ENCODE measurements at places on chromosomes 6 and 20.

DNA sequence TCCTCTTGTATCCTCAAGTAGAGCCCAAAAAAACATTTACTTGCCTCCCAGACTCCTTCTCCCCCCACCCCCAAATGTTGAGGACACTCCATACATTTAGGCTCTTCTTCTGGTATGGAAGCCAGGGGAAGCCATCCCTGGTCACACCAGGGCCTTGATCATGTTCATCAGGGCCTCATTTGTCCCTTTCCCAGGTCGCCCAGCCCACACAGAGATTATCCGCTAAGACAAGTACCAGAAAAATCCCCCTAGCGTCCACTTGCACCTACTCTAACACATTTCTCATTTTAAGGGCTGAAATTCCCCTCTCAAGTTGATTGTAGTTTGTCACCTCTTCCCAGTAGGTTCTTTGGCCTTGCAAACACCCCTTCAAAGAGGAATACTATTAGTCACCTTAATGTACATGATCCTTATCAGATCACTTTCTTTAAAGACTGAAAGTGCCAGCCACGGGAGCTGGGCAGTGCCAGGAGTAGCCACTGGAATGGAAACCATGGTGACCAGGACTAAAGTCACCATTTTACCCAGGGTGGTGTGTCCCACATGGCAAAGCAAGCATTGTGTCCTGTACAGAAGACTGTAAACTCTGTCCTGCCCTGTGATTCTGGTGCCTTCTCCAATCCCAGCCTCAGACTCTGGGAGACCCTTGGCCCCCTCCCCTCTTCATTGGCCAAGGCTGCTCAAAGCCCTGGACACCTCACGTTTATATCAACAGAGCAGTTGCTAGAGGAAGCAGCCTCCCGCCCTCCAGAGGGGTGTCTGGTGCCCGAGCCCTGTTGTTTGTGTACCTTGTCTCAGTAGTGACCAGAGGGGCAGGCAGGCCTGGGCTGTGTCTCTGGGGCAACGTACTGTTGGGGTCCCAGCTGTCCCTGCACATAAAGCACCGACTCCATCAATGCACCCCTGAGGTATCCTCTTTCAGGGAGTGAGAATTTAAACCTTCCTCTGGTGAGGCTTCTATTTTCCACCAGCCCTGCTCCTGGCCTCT is 5.0 kb upstream of the APOBEC2 start:
- no peak for DNase-seq

DNA sequence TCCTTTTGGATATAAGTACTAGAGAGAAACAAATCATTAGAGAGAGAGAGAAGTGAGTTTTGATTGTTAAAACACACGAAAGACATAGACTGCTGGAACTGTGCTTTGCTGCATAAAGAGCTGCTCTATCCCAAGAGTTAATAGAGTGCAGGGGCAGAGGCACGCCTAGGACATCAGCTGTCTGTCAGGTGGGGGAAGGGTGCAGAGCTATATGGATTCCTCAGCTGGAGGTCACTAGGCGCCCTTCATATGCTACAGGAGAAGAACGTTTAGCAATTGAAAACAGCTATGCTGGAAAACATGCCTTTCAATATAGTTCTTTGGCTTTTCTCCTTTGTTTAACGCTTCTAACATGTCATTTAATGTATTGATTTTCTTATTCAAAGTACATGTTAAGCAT is 169.0 kb upstream of the MCHR2 start:
- no peak for DNase-seq

- no peak for DNase-seq
Measured at GRCh38 chr6:89258912-89259311, 41.8 kb upstream of the GABRR1 start.

GRCh38 chr6:49782293-49782692 is 4.8 kb downstream of the PGK2 start:
- no peak for DNase-seq

DNA sequence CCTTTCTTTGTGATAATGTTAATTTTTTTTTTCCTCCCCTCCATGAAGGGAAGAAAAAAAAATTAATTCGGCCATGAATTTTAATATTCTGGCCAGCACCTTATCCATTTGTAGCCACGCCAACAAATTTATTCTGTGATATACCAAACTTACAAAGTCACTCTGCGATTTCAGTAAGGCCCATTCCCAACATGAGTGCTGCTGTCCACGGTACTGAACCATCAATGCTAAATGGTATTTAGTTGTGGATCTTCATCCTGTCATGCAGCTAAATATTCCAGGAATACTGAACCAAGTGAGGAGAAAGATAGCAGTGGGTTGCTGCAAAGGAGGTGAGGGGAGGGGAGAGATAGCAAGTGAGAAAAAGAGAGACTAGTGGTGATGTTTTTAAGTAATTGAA is 19.5 kb upstream of the RSPH4A start:
- DNase-seq = no peak

- no peak for DNase-seq
Measured at GRCh38 chr20:63471002-63471716, 1.3 kb downstream of the KCNQ2 start.

DNA sequence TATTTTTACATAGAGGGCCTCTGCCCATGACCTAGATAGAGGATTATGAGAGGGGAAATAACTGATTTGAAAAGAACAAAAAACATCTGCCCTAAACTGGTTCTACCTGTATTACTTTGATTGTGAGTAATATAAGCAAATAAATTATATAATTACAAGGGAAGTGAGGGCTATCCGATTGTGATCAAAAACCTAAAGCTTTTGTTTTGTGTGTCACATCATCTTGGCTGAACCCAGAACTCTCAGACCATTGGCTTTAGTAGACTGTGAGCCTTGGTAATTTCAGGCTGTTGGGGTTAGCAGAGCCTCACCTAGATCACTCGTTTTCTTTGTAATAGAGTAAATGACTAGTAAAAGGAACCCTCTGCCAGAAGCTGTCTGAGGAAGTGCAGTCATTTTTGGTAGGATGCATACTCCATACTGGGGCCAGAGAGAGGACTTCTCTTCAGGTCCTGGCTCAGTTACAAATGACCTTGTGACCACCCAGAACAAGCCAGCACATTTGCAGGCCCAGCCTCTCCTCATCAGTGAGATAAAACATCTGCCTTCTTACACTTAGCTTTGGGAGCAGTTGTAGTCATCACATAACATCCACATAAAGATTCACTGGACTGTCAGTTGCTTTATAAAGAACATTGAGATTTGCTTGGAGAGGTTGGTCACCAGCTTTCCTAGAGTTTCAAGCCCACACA is 13.5 kb downstream of the STK35 start:
- DNase-seq = no peak

DNA sequence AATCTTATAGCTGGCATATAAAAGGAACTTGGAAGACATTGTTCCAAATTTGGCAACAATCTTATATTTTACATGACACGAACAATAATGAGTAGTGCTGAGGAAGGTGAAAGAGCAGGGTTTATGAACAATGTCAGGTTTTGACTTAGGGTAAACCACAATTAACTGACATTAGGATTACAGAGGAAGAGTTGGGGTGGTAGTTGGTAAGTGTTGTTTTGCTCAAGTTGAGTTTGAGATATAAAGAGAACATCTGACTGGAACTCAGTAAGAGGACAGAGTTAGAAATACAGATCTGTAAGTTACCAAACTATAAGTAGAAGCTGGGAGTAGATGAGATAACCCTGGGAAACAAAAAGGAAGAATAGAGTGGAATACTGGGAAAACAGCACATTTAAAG is 15.1 kb downstream of the RTN4IP1 start:
- DNase-seq = no peak

DNA sequence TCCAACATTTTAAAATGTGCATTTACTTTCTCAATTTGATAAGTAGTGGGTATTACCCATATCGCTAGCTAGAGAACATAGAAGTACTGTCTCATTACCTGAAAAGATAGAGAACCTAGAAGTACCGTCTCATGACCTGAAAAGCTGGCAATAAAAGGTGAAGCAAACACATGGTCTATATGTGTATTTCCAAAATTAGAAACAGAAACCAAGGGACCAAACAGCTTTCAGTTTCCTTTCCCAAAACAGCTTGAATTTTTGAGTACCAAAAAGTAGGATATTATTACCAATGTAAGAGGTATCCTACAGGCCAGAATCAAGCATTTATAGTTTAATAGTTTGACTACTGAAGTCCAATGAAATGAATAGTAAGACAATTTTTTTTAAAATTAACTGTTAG is 77.2 kb downstream of the KIF13A start:
- DNase-seq = no peak

DNA sequence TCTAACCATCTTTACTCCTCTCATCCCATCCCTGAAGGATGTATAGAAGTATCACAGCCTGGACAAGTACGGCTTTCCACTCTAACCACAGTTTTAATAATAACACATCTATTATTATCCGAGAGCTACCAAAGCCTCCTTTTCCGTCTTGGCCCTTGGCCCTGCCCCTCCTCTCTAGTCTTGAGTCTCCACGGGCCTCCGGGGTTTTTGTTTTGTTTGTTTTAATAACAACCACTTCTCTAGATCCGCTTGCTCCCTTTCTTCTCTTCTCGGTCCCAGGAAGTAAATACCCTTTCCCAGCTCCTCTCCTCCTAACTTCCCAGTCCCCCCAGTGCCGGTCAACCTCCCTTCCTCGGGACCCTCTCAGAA is 661 bp downstream of the LCA5 start:
- no peak for DNase-seq

DNA sequence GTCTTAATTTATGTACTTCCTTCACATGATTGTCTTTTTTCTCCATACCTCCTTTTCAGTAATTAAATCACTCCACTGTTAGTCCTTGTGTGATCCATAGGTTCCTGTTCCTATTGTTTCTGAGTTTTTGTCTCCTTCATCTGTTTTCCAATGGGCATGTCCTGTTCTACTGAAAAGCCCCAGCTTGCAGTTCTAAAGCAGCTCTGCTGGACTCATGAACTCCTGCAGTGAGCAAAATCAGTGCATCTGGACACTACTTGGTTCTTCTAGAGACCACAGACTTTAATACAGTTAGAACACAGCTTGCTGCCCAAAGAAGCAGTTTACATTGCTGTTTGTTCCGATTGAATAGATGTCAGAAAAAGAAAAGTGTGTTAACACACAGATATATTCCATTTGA is 593.3 kb upstream of the HS3ST5 start:
- no peak for DNase-seq

DNA sequence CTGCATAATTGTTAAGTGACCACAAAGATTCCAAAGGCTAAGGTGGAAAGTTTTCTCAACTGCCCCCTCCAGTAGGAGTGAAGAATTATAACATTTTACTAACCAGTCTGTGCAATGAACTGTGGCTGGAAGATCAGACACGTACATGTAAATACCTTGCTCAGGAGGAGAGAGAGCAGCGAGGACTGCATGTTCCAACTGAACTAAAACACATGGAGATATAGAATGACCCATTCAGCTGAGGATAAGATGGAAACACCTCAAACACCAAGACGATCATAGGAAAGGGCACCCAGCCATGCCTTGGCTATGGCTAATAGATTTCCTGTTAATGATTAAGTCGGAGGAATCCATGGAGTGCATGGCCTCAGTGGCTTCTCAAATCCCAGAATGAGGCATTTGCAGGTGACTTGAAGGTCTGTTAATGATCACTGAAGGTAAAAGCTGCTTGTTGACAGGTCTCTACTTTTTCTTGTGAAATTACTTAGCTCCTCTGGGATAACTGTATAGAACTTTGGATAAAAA is 875.6 kb downstream of the TFAP2A start:
- no peak for DNase-seq

DNA sequence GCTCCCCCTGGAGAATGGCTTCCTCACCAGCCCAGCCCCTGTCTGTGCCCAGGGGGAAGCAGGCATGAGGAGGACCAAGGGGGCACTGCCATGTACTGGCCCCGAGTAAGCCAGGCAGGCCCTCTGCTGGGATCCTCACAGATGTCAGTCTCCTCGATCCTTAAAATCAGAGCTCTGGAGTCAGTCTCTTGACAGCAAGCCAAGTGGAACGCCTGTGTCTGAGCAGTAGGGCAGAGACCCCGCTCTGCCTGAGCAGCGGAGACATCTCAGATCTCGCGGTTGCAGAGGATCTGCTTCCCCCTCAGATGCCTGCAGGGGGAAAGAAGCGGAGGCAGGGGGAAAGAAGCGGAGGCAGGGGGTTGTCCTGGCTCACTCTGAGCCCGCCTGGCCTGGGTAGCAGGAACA is 92.6 kb downstream of the SNX5 start:
- no peak for DNase-seq

- no peak for DNase-seq
Measured at GRCh38 chr6:128655978-128656498, 135.6 kb upstream of the PTPRK start.

DNA sequence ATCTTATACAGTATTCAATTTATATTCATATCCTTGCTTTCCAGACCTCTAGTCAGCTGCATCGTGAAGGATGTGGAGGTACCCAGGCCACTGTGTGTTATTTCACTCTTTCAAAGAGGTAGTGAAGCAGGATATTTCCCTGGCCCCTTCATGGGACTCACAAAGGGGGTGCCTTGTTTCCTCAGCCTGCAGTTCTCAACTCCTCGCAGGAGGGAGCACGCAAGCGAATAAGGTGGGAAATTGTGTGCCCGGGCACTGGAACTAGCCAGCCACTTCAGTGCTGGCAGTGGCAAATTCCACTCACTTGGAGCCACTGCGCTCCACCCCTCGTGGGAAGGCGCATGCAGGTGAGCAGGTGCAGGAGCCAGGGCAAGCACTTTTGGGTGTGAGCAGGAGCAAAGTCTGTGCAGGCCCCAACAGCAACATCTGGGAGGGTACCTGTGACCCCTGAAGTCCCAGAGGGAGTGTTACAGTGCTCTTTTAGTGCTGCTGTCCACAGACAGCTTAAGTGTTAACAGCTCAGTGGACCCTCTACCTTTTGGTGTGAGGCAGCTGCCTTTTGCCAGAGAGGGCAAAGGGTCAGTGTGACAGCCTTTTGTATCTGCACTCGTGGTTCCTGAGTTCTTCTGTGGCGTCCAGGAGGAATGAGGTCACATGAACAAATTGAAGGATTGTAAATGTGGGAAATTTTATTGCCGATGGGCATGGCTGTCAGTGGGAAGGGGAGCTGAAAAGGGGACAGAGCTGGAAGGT is 49.4 kb upstream of the FAM135A start:
- no peak for DNase-seq

DNA sequence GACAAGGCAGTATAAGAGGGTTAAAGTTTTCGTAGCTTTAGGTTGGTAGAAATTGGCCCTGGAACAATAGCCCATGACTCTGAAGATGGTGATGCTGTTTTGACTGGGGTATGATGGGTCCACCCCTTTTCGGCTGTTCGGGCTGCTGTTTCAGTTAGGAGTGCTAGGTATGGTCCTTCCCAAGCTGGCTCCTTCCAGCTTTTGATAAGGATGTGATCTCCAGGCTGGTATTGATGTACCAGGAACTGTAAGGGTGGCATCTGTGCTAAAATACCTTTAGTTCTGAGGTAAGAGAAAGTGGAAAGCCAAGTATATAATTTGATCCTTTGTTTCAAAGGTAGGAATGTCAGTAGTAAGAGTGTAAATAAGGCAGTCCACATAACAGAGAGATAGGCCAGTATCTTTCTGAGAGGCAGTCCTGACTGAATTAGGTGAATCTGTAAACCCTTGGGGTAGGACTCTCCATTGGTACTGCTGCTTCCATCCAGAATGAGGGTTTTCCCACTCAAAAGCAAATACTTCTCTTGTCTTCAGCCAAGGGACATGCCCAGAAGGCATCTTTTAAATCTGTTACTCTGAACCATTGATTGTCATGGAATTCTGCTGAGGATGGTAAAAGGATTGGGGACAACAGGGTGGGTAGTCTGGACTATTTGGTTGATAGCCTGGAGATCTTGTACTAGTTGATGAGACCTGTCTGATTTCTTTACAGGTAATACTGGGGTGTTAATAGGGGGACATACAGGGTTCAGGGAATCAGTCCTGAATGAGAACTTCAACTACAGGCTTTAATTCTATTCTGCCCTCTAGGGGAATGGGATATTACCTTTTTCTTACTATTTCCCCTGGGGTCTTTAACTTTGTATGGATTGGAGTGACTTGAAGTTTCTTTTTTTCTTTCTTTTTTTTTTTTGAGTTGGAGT is 6.1 kb upstream of the ZNFX1 start:
- no peak for DNase-seq
